ENCODE measurements at places on chromosomes 13 and 19.

- DNase-seq: no peak
Observed at GRCh38 chr13:33252135-33252534, 33.4 kb downstream of the STARD13 start.

- no peak for DNase-seq
Observed at GRCh38 chr13:55439450-55439849, 1701.3 kb upstream of the PRR20A start.

GRCh38 chr19:35034588-35035382 is 4.5 kb downstream of the SCN1B start:
- DNase-seq: no peak

DNA sequence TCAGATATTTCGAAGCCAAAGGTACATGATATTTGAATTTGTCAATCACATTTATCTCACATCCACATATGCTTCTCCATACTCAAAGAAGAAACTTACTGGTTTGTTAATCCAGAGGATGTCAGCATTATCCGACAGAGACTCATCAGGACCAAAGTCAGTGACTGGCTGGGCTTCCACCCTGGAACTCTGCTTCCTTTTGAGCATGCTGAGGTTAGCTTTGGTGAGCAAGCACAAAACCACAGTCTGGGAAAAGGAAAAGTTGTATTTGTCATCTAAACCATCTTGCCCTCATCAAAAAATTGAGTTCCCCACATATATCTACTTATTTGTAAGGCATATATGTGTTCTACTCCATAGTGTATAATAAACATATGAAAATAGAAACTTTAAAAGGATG is 17.4 kb downstream of the NALCN start:
- DNase-seq: no peak

GRCh38 chr19:38265921-38266429 is 1.6 kb downstream of the SPINT2 start:
- no peak for DNase-seq

- no peak for DNase-seq
Observed at GRCh38 chr13:79392882-79393563, 13.0 kb downstream of the RBM26 start.

DNA sequence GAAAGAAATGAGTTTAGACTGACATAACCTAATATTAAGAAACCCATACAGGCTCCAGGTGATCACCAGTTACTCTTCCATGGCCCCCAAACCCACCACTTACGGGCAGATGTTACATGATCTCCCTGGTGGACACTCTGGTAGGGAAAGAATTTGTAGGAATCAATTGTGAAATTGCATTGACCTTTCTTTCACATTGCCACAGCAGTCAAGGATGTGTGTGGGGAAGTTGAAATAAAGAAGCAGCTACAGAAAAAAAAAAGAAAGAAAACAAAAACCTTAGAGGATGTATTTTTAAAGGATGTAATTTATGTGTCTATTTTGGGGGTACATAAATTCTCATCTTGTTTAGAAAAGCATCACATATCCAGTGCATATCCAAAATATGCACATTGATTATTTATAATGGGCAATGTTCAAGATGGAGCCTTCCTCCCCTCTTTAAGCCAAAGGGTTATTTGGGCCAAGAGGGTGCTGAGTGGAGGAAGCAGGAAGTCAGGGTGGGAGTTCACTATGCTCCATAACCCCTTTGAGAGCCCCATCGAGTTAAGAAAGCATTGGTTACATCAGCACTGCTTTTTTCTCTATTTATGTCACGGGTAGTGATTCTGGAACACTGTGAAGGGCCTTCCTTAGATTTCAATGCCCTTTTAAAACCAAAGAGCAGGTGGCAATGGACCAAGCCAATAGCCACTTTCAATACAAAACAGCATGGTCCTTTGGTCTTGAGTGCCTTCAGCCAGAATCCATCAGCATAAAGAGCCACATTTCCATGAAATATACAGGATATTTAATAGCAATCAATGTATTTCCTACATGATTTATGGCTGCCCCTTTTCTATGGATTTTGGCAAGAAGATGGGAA is 169.6 kb downstream of the LACC1 start:
- no peak for DNase-seq

GRCh38 chr19:18021121-18021755 is 13.3 kb downstream of the ARRDC2 start:
- DNase-seq: no peak

DNA sequence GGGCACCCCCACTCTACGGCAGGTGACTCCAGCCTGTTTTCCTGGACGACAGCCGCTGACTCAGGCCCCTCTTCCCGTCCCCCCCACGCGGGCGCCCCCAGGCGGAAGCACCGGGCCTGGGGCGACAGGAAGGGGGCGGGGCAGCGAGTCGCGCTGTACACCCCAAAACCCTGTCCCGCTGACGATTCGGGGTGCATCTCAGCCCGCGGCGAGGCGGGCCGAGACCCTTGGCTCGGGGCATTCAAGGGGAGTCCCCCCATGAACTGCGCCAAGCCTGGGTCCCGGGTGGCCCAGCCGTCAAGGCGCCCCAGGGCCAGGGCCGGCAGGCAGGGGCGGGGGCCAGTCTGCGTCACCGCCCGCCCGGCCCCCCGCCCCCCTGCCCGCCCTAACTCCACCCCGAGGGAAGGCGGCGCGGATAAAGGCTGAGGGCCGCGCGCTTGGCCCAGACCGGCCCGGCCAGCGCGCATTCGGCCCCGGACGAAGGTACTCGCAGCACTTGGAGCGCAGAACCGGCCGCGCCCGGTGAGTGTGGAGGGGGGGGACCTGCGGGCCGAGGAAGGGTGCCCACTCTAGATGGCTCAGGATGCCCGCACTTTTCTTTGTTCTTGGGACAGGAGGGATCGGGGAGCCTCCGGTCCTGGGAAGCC is at the start of gene MIDN:
Gene MIDN (plus strand): TSS at position 445 of the 647 bp plus-strand sequence. CDS start 1,714 bp downstream, outside the sequence.
- DNase-seq: peak; percentile 44

DNA sequence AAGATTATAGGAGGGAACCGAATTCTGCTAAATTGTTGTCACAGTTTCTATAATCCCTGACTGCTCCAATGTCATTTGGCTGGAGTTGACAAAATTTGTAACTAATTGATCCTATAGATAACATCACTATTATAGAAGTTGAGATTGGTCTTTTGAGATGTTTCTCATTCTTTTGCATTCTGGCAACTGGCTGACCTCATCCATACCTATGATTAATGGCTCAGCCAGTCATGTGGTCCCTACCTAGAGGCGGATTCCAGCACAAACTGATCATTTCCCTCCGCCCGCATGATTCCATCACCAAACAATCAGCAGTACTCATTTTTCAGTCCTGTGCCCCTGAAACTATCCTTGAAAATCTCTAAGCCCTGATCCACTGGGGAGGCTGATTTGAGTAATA is 4.2 kb downstream of the PSG2 start:
- no peak for DNase-seq

DNA sequence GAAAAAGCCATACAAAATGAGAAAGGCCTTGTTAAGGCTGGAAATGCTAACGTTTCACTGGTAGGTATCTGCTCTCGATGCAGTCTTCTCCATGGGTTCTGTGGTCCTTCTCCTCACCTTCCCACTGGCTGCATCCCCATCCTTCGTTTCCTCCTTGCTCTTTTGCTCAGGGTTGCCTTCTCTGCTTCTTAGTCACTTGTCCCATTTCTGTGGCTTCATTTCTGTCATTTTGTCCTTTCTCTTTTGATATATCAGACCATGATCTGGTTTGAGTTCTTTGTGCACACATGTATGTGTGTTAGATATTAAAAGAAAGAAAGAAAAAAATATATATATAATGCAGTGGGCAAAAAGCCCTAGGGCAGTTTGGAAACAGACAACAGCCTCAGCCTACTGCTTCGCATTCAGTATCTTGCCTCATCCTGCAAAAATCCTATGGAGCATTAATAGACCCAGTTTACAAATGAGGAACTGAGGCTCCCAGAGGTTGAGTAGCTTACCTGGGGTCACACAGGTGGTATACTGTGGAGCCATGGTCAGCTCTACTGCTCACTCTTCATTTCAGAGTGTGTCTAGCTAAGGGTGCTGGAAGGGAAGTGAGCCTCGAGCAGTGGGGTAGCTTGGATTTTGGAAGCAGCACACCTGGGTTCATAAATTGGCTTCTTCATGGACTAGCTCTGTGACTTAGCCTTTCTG is 57.6 kb upstream of the MEDAG start:
- no peak for DNase-seq

- DNase-seq: peak; percentile 2
Observed at GRCh38 chr19:1624458-1624857, 19.2 kb upstream of the UQCR11 start.

- no peak for DNase-seq
Observed at GRCh38 chr13:27634231-27634630, 12.5 kb downstream of the POLR1D start.

DNA sequence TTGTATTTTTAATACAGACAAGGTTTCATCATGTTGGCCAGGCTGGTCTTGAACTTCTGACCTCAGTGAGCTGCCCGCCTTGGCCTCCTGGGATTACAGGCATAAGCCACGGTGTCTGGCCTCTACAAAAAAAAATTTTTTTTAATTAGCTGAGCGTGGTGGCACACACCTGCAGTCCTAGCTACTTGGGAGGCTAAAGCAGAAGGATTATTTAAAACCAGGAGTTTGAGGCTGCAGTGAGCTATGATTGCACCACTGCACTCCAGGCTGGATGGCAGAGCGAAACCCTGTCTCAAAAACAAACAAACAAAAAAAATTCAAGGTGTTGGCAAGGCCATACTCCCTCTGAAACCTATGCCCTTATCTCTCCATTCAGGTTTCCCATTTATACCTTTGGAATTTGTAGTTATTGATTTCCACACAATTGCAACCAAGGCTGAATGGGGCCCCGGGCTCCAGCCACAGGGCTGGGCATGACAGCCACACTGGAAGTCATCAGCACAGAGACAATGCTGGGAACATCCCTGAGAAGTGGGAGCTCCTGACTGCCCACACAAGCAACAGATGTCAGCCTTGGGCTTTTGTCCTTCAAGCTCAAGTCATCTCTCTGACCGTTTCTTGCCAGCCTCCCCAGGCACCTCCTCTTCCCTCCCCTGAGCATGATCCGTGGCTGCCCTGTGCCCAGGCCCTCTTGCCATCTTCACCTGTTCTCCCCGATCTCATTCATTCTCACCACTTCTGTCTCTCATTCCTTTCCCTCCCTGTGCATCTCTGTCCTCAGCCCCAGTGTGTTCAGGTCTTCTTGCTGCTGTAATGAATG is 27.2 kb upstream of the CALM3 start:
- no peak for DNase-seq

- no peak for DNase-seq
Observed at GRCh38 chr13:80551650-80552497, 210.9 kb upstream of the SPRY2 start.

DNA sequence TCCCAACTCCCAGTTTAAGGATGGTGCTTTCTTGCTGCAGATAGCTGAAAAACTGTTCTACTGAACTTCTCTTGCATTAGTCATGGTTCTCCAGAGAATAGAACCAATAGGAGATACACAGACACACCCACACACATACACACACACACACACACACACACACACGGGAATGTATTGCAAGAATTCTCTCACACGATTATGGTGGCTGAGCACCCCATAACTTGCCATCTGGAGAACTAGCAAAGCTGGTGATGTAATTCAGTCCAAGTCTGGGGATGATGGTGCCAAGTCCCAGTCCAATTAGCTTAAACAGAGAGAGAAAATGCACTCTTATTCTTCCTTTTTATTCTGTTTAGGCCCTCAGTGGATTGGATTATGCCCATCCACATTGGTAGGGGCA is 643.9 kb downstream of the DIAPH3 start:
- no peak for DNase-seq

DNA sequence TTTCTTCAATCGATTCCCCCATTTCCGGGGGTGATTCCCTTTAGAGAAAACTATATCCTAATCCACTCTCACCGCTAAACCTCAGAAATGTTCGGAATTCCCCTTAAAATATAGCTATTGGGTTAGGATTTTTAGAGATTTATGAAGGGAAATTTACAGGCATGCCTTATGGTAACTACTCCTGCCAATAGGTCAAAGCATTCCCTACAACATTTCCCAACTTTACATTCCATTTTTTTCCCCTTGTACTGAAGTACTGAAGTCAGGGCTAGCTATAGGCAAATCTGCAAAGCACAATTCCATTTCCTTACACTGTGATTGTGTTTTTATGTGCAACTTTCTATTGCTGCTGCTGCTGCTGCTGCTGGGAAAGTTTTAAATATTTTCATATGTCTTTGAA is 2.1 kb downstream of the EDNRB start:
- DNase-seq: no peak

- DNase-seq: no peak
Observed at GRCh38 chr13:93915269-93915809, 564.1 kb downstream of the DCT start.

Measured in NCI-H1105 treated with DMSO at 0.1 percent for 48 hours (cell line).